Naive B cell (primary cell): ENCODE measurements at places on chromosomes 1 and 21. TPM values are rescaled to one million over a fixed set of nuclear protein-coding genes. Genes with fewer than 3 reads are reported as not detected.

GRCh38 chr21:32886339-32886738 lies 114.8 kb upstream of the PAXBP1 start:
- no peak for DNase-seq
- no peaks in the 10 kb centered on the region for H3K4me1 ChIP-seq
- H3K36me3 ChIP-seq, result no peaks in the 10 kb centered on the region
- H3K4me3 ChIP-seq, result no peak overlapping the region
- H3K27me3 ChIP-seq, result peaks cover 32% of the 10 kb centered on the region
- H3K27ac ChIP-seq, result no peak overlapping the region

DNA sequence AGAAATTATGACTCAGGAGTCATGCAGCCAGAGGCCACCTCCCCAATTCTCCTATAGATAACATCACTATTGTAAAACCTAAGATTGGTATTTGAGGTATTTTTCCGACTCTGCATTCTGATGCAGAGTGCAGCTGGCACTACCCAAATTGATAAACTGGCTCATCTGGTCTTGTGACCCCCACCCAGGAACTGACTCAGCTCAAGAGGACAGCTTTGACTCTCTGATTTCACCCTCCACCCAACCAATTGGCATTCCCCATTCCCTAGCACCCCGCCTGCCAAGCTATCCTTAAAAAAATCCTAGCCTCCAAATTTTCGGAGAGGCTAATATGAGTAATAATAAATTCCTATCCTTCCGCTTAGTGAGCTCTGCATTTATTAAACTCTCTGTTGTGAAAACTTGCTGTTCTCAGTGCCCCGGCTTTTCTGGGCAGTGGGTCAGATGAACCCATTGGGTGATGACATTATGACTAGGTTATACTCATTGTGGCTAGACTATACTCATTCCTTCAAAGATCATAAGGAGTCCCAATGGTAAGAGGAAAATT lies 39.4 kb upstream of the EPS15 start:
- no peaks in the 10 kb centered on the region for H3K27me3 ChIP-seq
- no peak overlapping the region for H3K4me3 ChIP-seq
- peaks cover 2% of the 10 kb centered on the region for H3K4me1 ChIP-seq
- H3K36me3 ChIP-seq, result no peaks in the 10 kb centered on the region
- no peak overlapping the region for H3K27ac ChIP-seq

DNA sequence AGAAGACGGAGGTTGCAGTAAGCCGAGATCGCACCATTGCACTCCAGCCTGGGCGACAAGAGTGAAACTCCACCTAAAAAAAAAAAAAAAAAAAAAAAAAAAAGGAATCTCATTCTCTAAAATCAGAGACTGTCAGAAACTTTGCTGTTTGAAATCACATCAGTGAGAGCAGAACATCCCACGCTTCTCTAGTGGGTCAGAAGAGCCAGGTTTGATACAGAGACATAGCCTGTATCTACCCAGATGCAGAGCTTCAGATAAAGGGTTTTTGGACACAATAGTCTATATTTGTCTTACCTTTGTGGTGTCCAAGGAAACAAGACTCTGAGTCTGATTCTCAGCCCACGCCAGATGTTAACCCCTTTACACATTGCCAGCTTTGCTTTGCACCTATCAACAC lies 19.6 kb downstream of the CELA3A start:
- no peak overlapping the region for H3K27ac ChIP-seq
- no peaks in the 10 kb centered on the region for H3K27me3 ChIP-seq
- peaks cover 7% of the 10 kb centered on the region for H3K36me3 ChIP-seq

DNA sequence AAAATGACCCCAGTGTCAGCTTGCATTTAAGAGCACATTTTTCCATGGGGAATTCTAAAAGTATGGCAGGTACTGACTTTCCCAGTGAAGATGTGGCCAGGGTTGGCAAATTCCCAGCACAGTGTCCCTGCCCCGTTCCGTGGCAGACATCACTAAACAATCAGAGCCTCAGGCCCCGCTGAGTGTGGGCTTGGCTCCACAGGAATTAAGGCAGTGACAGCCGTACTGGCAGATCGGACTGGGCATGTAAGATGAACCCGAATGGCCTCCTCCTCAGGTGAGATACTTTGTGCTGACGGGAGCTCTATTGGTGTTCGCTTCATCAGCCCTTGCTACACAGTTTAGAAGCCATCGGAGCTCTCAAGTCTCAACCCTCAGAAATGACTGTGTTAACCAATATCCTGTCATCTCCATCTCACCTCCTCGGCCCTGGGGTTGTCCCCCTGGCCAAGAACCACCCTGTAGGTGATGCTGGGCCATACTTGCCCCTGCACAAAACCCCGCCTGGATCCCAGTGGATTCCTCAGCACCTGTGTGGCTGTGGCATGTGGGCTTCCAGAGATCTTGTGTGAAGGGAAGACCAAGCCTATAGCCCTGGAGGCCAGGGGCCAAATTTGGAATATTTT lies 29.0 kb upstream of the ABCG1 start:
- H3K4me3 ChIP-seq, result no peak overlapping the region
- H3K27me3 ChIP-seq, result no peaks in the 10 kb centered on the region
- no peak for DNase-seq
- H3K27ac ChIP-seq, result no peak overlapping the region
- no peaks in the 10 kb centered on the region for H3K36me3 ChIP-seq

DNA sequence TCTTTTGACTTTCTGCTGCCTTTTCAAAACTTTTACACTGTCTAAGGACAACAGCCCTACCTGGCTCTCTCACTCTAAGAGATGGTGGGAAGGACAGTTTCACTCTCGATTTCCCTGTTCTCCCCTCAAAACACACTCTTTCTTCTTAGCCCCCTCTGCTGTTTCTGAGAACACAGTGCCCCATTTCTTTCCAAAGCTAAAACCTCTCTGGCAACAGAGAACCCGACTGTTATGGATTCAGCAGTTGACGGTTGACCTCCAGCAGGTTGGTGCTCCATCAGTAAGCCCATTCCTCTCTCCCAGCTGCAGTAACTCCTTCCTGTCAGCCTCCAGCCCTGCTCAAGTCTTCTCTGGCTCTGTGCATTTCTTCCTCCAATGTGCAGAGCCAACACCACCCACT lies 88.2 kb upstream of the ABCD3 start:
- H3K4me3 ChIP-seq, result no peak overlapping the region
- no peak overlapping the region for H3K27ac ChIP-seq
- H3K36me3 ChIP-seq, result no peaks in the 10 kb centered on the region

GRCh38 chr1:100510451-100510850 lies 27.5 kb upstream of the GPR88 start:
- DNase-seq, result no peak
- H3K4me1 ChIP-seq, result peaks cover 5% of the 10 kb centered on the region
- no peak overlapping the region for H3K27ac ChIP-seq
- H3K27me3 ChIP-seq, result no peaks in the 10 kb centered on the region
- peaks cover 6% of the 10 kb centered on the region for H3K36me3 ChIP-seq

DNA sequence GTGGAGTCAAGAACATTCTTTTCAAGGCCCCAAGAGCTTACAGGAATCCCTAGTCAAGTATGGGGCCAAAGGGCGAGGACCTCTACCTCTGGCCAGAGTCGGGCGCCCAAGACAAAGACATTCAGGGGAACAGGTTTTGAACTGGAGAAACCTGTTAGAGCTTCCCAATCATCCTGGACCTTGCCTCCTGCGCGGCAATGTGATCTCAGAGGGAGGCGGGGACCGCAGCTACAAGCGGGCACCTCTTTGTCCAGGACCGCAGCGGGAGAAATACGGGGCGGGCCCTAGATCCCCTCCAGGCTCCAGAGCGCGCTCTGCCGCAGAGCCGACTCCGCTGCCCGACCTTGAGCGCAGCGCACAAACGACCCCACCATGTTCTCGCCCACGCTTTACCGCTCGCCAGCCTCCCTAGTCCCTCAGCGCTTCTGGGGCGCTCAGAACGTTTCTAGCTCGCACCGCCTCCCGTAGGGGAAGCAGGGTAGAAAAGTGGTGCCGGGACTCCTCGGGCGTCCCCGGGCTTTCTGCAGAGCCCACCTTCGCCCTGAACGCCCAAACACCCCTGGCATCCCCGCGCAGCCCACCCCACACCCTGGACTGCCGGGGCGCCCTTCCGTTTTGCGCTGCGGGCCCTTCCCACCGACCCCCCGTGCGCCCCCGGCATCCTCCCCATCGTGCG lies 28.1 kb downstream of the RABIF start:
- H3K36me3 ChIP-seq, result no peaks in the 10 kb centered on the region
- peak; percentile 23 for DNase-seq
- peaks cover 26% of the 10 kb centered on the region for H3K27me3 ChIP-seq

DNA sequence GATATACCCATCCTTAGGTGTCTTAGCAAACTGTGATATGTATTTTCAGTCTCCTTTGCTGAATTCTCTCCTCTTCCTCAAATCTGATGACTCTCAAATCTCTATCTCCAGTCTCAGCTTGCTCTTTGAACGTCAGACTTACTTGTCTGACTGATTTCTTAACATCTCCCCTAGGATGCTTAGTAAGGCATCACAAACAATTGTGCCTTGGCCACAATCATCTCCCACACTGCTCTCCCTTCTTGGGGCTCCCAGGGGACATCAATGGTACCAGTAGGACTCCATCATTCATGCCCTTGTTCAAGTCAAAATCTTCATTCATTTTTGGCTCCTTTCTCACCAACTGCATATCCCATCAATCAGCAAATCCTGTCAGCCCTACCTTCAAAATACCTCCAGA lies 42.0 kb downstream of the GNG12 start:
- no peaks in the 10 kb centered on the region for H3K4me1 ChIP-seq
- H3K27ac ChIP-seq, result no peak overlapping the region
- peaks cover 21% of the 10 kb centered on the region for H3K27me3 ChIP-seq
- DNase-seq, result no peak
- no peak overlapping the region for H3K4me3 ChIP-seq

- H3K27me3 ChIP-seq, result peaks cover 4% of the 10 kb centered on the region
- no peaks in the 10 kb centered on the region for H3K4me1 ChIP-seq
- no peak for DNase-seq
- no peaks in the 10 kb centered on the region for H3K36me3 ChIP-seq
Observed at GRCh38 chr1:32910319-32910718, 9.1 kb upstream of the TMEM54 start.

GRCh38 chr21:34900376-34900775 lies 148.7 kb downstream of the RUNX1 start:
- no peak for DNase-seq
- no peaks in the 10 kb centered on the region for H3K27me3 ChIP-seq
- peaks cover 2% of the 10 kb centered on the region for H3K4me1 ChIP-seq
- no peak overlapping the region for H3K27ac ChIP-seq
- no peak overlapping the region for H3K4me3 ChIP-seq
- peaks cover 16% of the 10 kb centered on the region for H3K36me3 ChIP-seq

- H3K4me1 ChIP-seq, result no peaks in the 10 kb centered on the region
- H3K4me3 ChIP-seq, result no peak overlapping the region
- H3K27ac ChIP-seq, result no peak overlapping the region
- peaks cover 4% of the 10 kb centered on the region for H3K27me3 ChIP-seq
Observed at GRCh38 chr21:35406635-35407034, 357.5 kb upstream of the RUNX1 start.

DNA sequence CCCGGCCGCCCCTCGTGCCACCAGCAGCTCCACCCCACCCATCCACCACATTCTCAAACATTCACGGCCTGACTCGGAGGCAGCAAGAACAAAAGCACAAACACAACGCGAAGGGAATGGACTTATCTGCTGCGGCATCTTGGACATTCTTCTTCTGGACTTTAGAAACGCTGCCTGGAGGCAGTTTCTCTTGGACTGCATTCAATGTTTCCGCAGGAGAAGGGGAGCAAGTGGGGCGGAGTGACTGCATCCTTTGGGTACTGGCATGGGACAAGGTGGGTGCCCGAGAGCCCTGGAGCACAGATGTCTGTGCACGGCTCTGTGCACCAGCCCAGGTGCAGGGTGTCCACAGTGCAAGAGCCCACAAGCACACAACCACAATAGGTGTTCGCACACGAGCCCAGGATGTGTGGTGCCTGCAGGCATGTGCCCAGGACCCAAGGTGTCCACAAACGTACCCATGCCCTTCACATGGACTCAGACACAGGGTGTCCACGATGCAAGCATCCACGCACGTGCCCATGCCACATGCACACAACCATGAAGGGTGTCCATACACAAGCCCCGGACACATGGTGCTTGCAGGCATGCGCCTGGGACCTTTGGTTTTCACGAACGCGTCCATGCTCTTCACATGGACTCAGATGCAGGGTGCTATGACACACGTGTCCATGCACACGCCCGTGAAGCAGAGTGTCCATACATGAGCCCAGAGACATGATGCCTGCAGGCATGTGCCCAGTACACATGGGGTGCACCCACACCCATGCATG lies 53.6 kb downstream of the WNT9A start:
- no peak overlapping the region for H3K4me3 ChIP-seq
- no peak for DNase-seq
- H3K36me3 ChIP-seq, result no peaks in the 10 kb centered on the region
- H3K4me1 ChIP-seq, result no peaks in the 10 kb centered on the region
- no peak overlapping the region for H3K27ac ChIP-seq
- no peaks in the 10 kb centered on the region for H3K27me3 ChIP-seq

GRCh38 chr1:152942161-152942560 lies 4.8 kb upstream of the SPRR5 start:
- no peaks in the 10 kb centered on the region for H3K36me3 ChIP-seq
- H3K27me3 ChIP-seq, result peaks cover 8% of the 10 kb centered on the region
- H3K4me3 ChIP-seq, result no peak overlapping the region

DNA sequence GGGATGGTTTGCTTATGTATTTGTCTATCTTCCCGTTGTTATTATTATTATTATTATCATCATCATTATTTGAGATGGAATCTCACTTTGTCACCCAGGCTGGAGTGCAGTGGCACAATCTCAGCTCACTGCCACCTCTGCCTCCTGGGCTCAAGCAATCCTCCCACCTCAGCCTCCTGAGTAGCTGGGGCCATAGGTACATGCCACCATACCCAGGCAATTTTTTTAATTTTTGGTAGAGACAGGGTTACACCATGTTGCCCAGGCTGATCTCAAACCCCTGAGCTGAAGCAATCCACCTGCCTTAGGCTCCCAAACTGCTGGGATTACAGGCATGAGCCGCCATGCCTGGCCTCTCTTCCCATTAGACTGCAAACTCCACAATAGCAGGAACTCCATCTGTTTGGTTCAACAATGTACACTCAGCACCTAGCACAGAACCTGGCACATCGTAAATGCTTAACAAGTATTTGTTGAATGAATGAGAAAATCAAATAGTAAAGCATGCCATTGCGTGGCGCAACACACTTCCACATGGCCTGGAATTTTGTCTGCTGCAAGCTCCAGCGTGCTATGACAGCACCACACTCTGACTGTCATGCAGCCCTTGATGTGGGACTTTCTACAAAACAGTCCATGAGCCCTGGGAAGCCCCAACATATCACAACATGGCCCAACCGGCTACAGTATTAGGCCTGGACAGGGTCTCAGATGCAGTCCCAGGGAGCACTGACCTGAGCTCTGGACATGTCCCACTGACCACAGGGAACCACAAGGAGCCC lies 3.8 kb upstream of the TINAGL1 start:
- H3K4me1 ChIP-seq, result peaks cover 14% of the 10 kb centered on the region
- H3K4me3 ChIP-seq, result no peak overlapping the region
- H3K36me3 ChIP-seq, result no peaks in the 10 kb centered on the region
- no peak for DNase-seq

- peaks cover 73% of the 10 kb centered on the region for H3K27me3 ChIP-seq
- H3K36me3 ChIP-seq, result peaks cover 12% of the 10 kb centered on the region
- peak overlapping the region; percentile 24 for H3K4me3 ChIP-seq
- no peak overlapping the region for H3K27ac ChIP-seq
Observed at GRCh38 chr1:46532498-46533178, 18.8 kb downstream of the KNCN start.

- H3K4me3 ChIP-seq, result peak overlapping the region; percentile 58
- DNase-seq, result no peak
- H3K4me1 ChIP-seq, result peaks cover 49% of the 10 kb centered on the region
- no peaks in the 10 kb centered on the region for H3K27me3 ChIP-seq
- peak overlapping the region; percentile 65 for H3K27ac ChIP-seq
Observed at GRCh38 chr1:34982820-34983376, 2.2 kb downstream of the TMEM35B start.

The APOBEC4 gene
- polyA plus RNA-seq, result not detected

The TACSTD2 gene
- polyA plus RNA-seq, result not detected

The NADK gene
- 50.1 TPM for polyA plus RNA-seq

The WNT4 gene
- polyA plus RNA-seq, result not detected

The CHIA gene
- polyA plus RNA-seq, result not detected

The MAP10 gene
- 3.0 TPM for polyA plus RNA-seq

The PLA2G2C gene
- polyA plus RNA-seq, result not detected

The GNG12 gene
- not detected for polyA plus RNA-seq

The KLF17 gene
- not detected for polyA plus RNA-seq
